ENCODE measurements at places on chromosomes 11 and 22. TPM values are rescaled to one million over a fixed set of nuclear protein-coding genes. Genes with fewer than 3 reads are reported as not detected.

The APOA5 gene
- total RNA-seq: 0.35 TPM

The TMEM41B gene
- 53.8 TPM for total RNA-seq

The NXPE1 gene
- total RNA-seq: not detected

The DAGLA gene
- 1.3 TPM for total RNA-seq

The MMP3 gene
- not detected for total RNA-seq

The SLC5A1 gene
- total RNA-seq: not detected

The PPME1 gene
- 37.2 TPM for total RNA-seq

The ABTB2 gene
- 9.9 TPM for total RNA-seq

The TEX12 gene
- total RNA-seq: 0.35 TPM

The CCDC188 gene
- not detected for total RNA-seq

The FXYD6 gene
- total RNA-seq: 30.7 TPM

The TRPM5 gene
- total RNA-seq: not detected

The VSTM5 gene
- total RNA-seq: 0.66 TPM

The PDGFD gene
- total RNA-seq: 6.9 TPM

The TLCD5 gene
- total RNA-seq: 8.5 TPM

The OR10A6 gene
- not detected for total RNA-seq

The SMC1B gene
- total RNA-seq: not detected

The OR52I1 gene
- total RNA-seq: not detected

The OR52H1 gene
- total RNA-seq: 0.28 TPM

The DCHS1 gene
- 16.5 TPM for total RNA-seq

The GGT5 gene
- total RNA-seq: not detected

The CDCA5 gene
- total RNA-seq: 70.9 TPM

The NRIP3 gene
- 8.0 TPM for total RNA-seq
